ENCODE measurements at places on chromosomes 4 and X.
A peak's percentile ranks its signal among the peaks of the same experiment; 100 is the strongest.

GRCh38 chrX:129654652-129655546 is at the start of gene APLN:
TSS of gene APLN (minus strand) at chrX:129654956. CDS start at chrX:129654630, 326 bp downstream.
- no peak for DNase-seq

DNA sequence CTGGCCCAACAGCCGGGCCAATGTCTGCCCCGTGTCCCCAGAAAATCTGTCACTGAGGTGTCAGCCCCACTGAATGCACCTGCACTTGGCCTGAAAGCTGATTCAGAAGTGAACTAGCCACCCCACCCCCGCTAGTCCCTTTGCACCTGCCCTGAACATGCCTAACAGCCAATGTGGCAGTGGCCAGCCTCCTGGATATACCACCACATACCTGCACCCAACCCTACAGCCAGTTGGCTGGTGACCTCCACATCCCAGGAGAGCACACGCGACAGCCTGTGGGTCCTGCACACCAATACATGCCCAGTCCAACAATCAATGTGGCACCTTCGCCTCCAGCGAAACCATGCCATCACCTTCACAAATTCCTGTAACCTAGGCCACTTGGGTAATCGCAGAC is 116.7 kb downstream of the GALNTL6 start:
- no peak for DNase-seq

DNA sequence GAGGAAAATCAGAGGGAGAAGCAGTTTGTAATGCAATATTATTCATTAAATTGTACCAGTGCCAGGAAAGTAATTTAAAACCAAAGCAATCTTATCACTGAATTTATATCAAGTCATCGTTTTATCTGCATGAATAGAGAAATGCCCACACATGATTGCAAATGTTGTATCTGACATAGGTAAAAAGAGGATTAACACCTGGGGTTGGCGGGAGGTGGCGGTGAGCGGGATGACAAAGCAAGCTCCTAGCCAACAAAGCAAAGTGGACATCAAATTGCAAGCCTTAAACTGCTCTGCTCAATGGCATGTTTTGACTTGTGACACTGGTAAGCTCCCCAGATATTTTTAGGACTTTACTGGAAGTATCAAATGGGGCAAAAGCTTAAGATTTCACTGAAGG is 16.4 kb downstream of the HPGD start:
- no peak for DNase-seq

DNA sequence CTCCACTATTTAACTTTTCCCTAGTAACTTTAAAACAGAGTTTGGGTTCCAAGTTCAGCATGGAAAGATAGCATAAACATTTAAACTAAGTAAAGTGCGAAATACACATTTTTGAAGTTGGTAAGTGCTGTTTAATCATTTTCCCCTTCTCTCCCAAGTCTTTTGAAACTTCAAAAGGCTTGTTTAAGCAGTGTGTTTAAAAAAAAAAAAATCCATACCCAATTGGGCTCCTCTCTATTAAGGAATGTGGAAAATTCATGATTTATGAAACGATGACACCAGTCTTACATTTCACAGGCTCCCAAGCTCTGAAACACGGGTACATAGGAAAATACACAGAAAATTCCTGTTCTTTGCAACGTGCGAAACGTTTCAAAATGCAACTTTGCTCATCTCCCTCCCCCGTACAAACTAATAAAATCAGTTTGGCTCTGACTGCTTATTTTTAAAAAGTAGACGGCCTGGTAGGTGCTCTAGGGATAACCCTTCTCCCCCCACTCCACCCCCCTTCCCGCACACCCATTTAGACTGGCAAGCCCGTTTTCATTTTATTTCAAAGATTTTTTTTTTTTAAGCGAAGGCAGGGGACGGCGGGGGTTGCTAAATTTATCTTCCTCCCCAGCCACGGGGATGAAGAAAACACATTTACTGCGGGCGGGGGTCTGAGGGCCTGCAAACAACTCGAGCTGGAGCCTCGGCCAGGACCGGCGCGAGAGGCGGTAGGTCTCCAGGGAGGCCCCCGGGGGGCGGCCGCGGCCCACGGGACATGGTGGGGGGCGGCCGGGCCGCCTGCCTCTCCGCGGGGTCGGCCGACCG is 786 bp upstream of the ZFX start:
- no peak for DNase-seq

GRCh38 chr4:87068583-87069021 is 133.8 kb downstream of the AFF1 start:
- no peak for DNase-seq

DNA sequence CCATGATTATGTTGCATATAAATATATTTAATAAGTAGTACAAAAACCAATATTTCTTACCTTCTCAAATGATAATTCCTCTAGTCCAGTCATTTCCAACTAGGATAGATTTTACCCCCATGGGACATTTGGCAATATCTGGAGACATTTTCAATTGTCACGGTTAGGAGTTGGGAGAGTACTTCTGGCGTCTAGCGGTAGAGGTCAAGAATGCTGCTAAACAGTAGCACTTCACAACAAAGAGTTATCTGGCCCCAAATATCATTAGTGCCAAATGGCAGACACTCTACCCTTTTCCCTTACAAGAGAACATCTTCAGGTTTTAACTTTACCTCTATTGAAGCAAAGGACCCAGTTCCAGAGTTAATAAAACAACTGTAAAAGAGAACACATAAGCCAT is 168.1 kb downstream of the FAT4 start:
- no peak for DNase-seq

- DNase-seq: no peak
These were observed 23.4 kb downstream of the SCD5 start for GRCh38 chr4:82775243-82775642.

GRCh38 chr4:76867880-76868655 is 29.9 kb downstream of the SOWAHB start:
- DNase-seq: peak; percentile 5

- DNase-seq: no peak
These were observed 142.0 kb upstream of the NUDT6 start for GRCh38 chr4:123064390-123064789.

GRCh38 chr4:92651536-92651935 is 347.8 kb downstream of the GRID2 start:
- no peak for DNase-seq

DNA sequence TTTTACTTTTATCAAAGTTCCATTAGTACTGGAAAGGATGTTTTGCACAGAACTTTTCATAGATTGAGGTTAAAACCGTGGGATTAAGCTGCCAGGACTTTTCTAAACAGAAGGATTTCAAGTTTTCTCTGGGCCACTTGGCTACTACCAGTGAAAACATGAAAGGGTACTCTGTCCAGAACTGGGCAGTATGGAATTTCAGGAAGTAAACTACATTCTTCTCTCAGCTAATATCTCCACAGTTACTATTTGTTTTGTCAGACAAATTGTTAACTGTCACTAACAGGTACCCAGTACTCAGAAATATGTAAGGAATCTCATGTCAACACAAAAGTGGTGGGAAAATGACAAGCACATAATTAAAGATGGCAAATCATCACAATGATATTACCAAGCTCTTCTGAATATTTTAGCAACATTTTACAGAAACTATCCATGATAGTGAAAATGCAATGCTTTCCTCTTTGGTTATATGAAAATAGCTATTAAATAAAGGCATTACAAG is 454.4 kb downstream of the C4orf33 start:
- DNase-seq: no peak

DNA sequence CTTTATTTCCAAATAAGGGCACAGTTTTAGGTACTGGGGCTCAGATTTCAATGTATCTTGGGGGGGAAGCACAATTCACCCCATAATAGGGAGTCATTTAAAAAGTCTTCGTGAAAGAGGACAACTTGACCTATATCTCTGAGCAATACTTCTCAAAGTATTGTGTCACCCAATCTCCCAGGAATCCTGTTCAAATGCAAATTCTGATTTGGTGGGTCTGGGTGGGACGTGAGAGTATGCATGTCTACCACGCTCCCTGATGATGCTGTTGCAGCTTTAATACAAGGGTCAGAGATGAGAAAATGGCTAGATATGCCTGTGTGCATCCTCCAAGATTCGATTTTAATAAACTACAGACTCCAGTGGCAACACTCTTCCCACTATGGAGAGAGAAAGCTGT is 514.8 kb downstream of the BCOR start:
- no peak for DNase-seq

DNA sequence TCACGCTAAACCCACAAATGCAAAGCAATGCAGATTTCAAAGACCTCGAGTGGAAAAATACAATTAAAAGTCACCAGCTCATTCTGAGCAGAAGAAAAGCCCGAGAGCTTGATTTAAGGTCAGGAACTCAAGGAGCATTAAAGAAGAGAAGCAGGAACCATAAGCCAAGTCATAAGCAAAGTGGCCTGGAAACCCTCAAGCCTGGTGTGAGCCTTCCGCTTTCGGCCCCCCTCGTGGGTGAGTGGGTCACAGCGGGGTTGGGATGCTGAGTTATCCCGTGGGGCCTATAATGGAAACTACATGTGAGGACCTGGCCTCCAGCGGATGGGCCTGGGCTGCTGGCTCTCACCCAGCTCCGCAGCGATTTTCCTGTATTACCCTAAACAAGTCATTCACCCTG is 504.3 kb downstream of the RAB28 start:
- DNase-seq: no peak

- peak; percentile 3 for DNase-seq
These were observed 2.9 kb upstream of the UNC5C start for GRCh38 chr4:95551653-95552052.

GRCh38 chr4:36753048-36753447 is 471.6 kb downstream of the DTHD1 start:
- DNase-seq: no peak

- no peak for DNase-seq
These were observed 75.9 kb upstream of the LSM6 start for GRCh38 chr4:146099585-146099984.

All from suppressor macrophage (primary cell).